ENCODE measurements at places on chromosomes 2 and 18. TPM values are rescaled to one million over a fixed set of nuclear protein-coding genes. Genes with fewer than 3 reads are reported as not detected.

DNA sequence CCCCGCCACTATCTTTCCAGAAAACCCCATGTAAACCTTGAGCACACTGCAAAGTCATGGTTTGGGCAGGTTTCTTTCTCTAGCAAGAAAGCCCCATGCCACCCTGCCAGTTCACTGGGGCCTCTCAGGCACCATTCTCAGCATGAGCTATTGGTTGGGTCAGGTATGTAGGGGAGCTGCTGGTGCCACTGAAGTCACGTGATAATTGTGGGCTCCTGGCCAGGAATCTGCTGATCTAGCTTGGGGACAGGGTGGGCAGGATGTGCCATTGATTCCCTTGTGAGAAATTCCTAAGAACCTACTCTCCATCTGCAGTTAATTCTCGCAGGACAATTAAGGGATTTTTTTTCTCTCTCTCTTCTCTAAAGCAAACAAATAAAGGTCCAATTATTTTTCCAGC, 26.5 kb upstream of the HNMT start:
- no peak for DNase-seq

GRCh38 chr2:188478724-188479123, 187.1 kb downstream of the GULP1 start:
- DNase-seq: no peak

- DNase-seq: no peak
Measured at GRCh38 chr2:236764716-236765115, 195.1 kb downstream of the ACKR3 start.

- no peak for DNase-seq
Measured at GRCh38 chr18:25097057-25097456, 254.9 kb downstream of the ZNF521 start.

- no peak for DNase-seq
Measured at GRCh38 chr2:65073879-65074565, 17.8 kb downstream of the CEP68 start.

GRCh38 chr2:221780281-221780688, 208.2 kb upstream of the EPHA4 start:
- DNase-seq: no peak

- DNase-seq: peak; percentile 47
Measured at GRCh38 chr2:50492477-50492851, 539.5 kb downstream of the NRXN1 start.

- DNase-seq: no peak
Measured at GRCh38 chr2:181178130-181178529, 197.7 kb downstream of the UBE2E3 start.

- peak; percentile 73 for DNase-seq
Measured at GRCh38 chr2:168246483-168247340, 683 bp downstream of the STK39 start.

DNA sequence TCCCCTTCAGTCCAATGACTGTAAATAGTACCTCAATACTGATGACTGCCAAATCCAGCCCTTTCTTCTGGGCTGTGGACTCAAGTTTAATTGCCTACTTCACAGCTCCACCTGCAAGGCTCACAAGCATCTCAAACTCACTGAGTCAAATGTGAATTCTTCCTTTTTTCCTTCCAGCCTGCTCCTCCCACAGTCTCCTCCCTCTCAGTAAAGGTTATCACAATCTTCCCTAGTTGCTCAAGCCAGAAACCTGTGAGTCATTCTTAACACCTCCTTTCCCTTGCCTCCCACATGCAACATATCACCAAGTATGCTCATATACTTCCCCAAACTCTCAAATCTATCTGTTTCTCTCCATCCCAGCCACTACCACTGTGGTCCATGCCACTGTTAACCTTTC, 3.7 kb upstream of the MFSD6 start:
- no peak for DNase-seq

DNA sequence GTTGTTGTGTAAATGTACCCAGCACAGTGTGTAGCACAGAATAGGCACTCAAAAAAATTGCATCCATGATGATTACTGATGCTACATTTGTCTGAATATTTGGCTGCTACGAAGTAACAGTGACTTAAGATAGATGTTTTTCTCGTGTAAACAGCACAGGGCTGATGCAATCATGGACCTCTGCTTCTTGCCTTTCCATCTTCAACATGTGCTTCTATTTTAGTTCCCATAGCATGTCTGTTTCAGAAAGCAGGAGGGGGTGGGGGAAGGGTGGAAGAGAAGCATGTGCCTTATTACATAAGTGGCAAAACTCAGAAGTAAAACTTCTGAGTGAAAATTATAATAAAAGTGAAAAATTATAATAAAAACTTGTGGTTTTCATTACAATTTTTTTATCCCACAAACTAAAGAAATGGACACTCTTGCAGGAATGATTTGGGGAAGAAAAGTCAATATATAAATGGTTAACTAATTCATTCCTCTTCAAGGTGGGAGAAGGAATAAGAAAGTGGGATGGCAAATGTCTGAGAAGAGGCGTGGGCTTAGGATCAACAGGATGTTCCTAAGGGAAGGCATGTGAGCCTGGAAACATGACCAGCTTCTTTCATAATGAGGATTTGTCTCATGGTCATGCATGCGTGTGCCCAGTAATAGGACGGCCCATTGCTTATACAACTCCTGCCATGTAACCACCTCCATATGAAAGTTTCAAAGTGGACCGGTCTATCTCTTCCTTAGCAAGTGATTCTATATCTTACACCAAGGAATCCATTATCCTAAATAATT, 27.2 kb downstream of the CCBE1 start:
- DNase-seq: no peak

GRCh38 chr2:184927040-184927439, 328.7 kb downstream of the ZNF804A start:
- DNase-seq: no peak

GRCh38 chr18:29840089-29840488, 1202.5 kb downstream of the DSC3 start:
- no peak for DNase-seq

The SMAD2 gene
- 128 TPM for total RNA-seq

The TMEM247 gene
- not detected for total RNA-seq

The POTEC gene
- not detected for total RNA-seq

The CCDC74B gene
- total RNA-seq: 1.7 TPM

The STK16 gene
- 32.9 TPM for total RNA-seq
